Suppressor macrophage treated with lipopolysaccharide for 1 hour (primary cell): ENCODE measurements at places on chromosomes 5 and 9.

GRCh38 chr9:81083067-81083466 lies 606.3 kb downstream of the TLE1 start:
- DNase-seq, result peak; percentile 15

DNA sequence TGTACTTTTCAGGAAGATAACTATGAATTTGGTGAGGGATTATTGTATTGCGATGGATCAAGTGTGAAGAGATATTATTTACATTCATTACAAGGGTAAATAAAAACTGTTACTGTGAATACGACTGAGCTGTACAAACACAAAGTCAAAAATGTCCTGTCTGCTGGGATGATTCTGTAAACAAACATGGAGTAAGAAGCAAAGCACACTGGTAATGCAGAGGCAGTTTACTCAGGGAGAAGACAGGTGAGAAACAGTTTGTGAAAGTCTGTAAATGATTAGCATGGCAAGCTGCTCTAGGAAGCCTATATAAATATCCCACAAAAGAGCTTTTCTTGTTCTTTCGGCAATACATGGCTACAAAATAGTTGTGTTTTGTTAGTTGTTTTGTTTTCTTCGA lies 115.4 kb upstream of the GNA14 start:
- no peak for DNase-seq

DNA sequence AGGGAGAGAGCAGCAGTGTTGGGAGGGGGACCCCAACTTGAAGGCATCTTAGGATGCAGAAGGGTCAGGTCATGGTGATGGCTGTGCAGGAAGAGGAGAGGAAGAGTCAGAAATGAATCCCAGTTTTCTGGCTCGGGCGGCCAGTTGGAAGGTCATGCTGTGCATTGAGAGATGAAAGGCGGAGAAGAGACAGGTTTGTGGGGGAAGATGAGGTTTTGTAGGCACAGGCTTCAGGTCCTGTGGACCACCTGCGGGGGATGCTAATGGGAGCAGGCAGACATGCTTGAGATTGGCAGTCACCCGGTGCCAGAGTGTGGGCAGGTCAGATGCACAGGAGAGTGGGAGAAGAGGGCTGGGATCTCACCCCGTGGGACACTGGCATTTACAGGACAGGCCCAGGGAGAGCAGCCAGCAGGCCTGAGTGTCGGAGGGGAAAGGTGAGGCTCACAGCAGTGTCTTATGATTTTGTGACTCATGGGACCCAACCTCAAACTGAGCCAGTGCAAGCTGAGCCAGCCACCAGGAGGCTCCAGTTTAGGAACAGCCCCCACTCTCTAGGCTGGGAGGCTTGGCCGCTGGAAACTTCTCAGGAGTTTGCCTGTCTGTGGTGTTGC lies 17.5 kb downstream of the STXBP1 start:
- DNase-seq, result peak; percentile 22

DNA sequence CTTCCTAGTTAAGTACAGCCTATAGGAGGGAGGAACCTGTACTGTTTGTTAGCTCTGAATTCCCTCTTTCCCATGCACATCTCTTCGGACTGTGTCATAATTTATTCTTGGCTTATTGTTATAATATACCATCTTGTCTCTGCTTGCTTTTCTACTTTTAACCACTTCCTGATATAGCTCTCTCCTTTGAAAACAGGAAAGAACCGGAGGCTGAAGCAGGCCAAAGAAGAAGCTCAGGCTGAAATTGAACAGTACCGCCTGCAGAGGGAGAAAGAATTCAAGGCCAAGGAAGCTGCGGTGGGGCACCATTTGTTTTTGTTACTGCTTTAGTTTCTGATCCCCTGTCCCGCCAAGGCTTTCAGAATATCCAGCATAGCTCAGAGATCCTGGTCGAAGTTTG lies 4.8 kb downstream of the ATP6V1G1 start:
- peak; percentile 77 for DNase-seq

- DNase-seq, result peak; percentile 3
Observed at GRCh38 chr5:11547730-11548129, 356.5 kb downstream of the CTNND2 start.

- no peak for DNase-seq
Observed at GRCh38 chr5:149147676-149148075, 6.4 kb downstream of the ABLIM3 start.

- no peak for DNase-seq
Observed at GRCh38 chr9:84501587-84501986, 161.0 kb upstream of the SLC28A3 start.

DNA sequence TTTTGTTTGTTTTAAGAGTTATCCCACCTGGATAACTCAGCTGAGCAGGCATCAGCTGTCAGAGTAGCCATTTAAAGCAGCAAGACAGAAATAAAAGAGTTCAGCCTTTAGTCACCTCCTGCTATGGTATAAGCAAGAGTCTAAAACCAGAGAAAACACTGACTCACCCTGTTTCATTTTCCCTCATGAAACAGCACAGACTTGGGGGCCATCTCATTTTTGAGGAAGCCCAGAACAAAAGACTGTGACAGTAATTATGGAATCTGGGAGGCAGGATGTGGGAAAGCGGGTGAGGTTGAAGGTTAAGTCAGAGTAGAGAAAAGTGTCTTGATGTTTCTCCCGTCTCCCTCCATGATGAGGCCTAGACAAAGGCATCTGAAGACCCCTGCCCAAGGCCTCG lies 90.2 kb upstream of the FAM174A start:
- DNase-seq, result no peak

DNA sequence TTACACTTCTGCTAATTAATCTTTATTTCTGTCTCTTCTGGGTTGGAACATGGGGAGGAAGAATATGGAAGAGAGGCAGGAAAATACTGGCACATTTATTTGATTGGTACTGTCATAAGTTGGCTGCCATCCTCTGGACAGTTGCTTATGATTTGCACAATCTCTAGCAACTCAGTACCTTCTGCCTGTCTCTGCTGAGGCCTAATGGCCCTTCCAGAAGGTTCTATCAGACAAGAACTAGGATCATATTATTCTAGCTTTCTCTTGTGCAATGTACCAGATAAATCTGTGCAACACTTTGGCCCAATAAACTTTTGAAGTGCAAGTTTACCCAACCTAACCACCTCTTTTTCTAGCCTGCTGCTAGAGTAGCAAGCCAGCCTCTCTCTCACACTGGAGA lies 335.0 kb downstream of the ARRDC3 start:
- DNase-seq, result no peak

DNA sequence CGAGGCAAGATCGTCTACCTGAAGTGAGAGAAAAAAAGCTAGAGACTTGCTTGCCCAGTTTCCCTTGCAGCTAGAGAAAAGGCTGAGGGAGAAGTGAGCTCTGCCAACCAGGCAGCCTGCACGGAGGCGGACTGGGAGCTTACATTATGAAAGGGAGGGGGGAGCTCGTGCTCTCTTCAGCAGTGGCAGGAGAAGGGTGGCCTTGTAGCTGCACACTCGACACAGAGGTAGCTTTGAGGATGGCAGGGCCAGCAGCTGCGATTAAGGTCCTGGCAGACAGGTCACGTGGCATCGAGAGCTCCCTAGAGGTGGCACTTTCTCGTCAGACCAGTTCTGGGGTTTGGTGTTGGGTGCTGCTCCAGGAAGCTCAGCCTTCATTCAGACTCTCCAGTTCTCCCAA lies 26.7 kb downstream of the APBA1 start:
- no peak for DNase-seq

- DNase-seq, result no peak
Observed at GRCh38 chr9:93099551-93100275, 3.7 kb downstream of the CARD19 start.

- no peak for DNase-seq
Observed at GRCh38 chr5:134374232-134374631, 2.9 kb downstream of the UBE2B start.

DNA sequence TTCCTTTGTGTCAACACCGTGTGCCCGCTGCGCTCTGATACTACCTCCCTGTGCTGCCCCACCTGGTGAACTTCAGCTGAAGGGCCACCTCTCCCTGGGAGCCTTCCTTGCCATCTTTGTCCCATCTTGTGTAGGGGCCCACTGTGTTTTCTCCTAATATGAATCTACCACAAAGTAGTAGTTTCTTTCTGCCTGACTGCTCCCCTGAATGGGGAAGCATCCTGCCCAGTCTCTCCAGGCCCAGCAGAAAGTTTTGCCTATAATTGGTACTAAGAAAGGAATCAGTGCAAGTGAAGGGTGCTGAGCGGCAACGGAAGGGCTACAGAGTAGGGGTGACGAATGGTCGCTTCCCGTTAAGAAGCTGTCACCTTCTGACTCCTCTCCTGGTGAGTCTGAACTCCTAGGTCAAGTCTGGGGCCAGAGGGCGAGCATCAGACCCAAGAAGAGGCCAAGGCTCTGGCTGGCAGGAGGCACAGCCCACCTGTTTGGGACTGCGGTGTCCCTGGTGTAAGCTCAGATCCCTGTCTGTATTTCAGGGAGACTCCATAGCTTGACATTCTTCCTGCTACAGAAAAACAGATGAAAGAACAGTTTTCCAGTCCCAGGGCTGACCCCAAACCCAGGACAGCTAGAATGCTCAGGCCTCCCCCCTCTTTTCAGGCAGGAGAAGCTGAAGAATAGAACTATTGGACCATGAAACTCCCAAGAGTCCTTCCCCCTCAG lies 24.1 kb downstream of the WWC1 start:
- no peak for DNase-seq

DNA sequence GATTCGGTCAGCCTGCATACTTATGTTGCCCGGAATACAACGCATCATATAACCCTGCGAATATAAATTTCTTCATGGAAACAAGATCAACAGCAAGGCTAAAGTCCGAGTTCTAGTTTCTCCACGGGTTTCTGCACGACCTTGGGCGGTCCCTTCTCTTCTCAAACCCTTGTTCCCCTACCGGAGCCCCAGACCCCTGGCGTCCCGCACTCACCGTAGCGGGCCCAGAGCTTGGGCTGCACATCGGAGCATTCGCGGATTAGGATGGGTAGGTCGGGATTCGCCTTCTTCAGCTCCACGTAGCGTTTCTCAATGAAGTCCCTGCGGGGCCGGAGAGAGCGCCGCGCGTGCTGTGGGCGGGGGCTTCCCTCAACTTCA lies 399 bp downstream of the NDUFA2 start:
- DNase-seq, result no peak

GRCh38 chr5:96924016-96924443 lies 11.8 kb upstream of the LNPEP start:
- DNase-seq, result no peak
